ENCODE measurements at places on chromosomes 6 and 20. TPM values are rescaled to one million over a fixed set of nuclear protein-coding genes. Genes with fewer than 3 reads are reported as not detected.
A peak's percentile ranks its signal among the peaks of the same experiment; 100 is the strongest.

DNA sequence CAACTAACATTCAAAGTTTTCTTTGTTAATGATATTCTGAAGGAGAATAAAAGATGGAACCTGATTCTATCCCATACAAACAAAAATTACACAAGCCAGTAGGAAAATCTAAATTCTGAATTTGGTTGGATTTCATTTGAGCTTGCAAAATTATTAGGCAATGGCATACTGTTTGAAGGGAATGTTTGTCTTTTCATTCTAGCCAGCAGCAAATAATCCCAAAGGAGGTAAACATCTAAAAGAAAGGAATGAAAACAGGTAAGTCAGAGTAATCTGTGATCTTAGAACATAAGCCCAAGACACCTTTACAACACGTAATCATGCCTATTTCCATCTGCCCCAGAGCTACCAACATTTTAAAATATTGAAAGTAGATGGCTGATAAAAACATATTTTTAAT lies 482.1 kb upstream of the CITED2 start:
- DNase-seq, result no peak

- peak; percentile 44 for DNase-seq
These were observed 128.5 kb downstream of the HFE start for GRCh38 chr6:26215585-26216358.

- no peak for DNase-seq
These were observed 31.5 kb upstream of the SULF2 start for GRCh38 chr20:47816487-47817451.

GRCh38 chr6:143973097-143973966 lies 34.7 kb downstream of the PLAGL1 start:
- no peak for DNase-seq

DNA sequence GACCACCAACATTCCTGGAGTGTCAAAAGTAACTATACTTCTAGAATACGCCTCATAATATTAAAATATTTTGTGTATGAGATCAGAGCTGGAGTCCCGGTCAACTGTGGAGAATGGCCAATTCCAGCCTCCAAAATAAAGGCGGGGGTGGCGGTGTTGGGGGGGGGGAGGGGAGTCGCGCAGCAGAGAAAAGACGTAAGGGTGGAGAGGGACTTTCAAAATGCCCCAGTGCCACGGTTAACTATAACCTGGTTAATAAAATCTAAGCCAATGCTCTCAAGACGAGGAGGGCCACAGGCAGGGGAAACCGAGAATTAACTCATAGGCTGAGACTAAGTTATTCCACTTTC lies 1.3 kb downstream of the NUP153 start:
- no peak for DNase-seq

DNA sequence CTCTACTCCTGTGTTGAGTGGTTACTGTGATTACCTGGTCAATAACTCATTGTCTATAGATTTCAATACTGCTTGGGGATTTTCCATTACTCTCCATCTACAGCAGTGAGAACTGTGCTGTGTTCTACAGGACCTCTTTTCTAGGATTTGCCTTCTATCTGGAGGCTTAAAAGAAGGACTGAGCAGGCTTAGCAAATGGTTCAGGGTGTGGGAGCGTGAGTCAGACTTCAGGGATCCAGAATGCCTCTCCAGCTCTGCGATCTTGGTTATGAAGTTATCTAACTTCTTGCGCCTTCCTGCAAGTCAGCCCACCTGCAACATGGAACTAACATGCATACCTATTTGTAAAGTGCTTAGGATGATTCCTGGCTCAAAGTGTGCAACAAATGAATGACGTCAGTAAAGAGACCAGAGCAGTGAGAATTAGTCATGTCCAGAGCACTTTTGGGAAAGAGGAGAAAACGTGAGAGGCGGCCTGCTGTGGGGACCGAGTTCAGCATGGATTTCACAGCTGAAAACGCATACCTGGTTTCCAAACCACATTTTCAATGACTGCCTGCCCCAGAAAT lies 610.1 kb upstream of the CDH4 start:
- no peak for DNase-seq

- no peak for DNase-seq
These were observed 18.1 kb downstream of the ADGRB3 start for GRCh38 chr6:68653074-68653705.

DNA sequence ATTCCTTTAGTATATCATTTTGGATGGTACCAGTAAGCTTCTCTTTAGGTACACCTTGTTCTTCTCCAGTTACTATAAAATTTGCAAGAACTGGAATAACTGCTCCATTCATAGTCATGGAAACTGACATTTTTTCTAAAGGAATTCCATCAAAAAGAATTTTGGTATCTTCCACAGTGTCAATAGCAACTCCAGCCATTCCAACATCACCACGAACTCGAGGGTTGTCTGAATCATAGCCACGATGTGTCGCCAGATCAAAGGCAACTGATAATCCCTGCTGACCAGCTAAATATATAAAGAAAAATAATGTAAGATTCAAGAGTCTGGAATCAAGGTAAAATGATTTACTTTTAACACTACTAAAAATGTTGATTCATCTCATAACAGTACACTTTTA lies 5.3 kb downstream of the MMUT start:
- DNase-seq, result no peak

- DNase-seq, result no peak
These were observed 110.0 kb upstream of the PMEPA1 start for GRCh38 chr20:57819691-57820380.

DNA sequence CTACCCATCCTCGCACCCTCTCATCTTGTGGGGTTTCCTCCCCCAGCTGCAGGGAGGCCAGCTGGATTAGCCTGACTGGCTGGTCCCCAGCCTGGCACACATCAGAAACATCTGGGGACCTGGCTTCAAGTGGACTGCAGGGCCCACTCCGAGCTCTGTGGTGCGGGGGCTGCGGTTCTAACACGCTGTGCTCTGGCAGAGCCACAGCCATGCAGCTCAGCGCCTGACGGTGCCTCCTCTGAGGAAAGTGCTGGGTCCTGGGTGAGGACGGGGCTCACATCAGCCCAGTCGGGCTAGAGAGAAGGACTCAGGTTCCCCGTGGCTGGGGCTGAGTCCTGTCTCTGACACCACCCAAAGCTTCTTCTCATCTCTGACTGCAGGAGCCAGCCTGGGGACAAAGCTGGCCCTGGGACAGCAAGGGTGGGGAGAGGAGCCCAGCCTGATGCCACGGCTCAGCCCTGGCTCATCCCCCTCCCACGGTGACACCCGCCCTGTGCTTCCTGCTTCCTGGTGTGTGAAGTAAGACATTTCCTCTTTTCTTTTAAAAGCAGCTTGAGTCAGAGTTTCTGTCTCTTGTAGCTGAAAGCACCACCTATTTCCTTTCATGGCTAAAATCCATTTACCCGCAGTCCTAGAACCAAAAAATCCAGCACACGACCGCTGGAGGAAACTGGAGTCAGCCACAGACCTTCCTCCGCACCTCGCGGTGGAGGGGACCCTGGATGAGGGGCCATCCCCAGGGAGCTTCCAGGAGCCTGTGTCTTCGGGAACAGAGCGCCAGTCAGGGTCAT lies 127.4 kb upstream of the AFDN start:
- DNase-seq, result peak; percentile 87

- DNase-seq, result no peak
These were observed 8.8 kb upstream of the HMGA1 start for GRCh38 chr6:34227761-34228421.

DNA sequence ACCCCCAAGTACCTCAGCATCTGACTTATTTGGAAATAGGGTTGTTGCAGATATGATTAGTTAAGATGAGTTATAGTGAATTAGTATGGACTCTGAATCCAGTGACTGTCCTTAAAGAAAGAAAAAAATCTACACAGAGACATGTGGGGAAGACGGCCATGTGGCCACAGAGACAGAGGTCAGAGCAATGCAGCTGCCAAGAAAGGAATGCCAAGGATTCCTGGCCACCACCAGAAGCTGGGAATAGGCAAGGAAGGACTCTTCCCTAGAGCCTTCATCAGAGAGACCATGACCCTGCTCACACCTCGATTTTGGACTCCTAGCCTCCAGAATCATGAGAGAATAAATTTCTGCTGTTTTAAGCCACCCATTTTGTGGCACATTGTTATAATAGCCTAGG lies 81.8 kb downstream of the FYN start:
- no peak for DNase-seq

DNA sequence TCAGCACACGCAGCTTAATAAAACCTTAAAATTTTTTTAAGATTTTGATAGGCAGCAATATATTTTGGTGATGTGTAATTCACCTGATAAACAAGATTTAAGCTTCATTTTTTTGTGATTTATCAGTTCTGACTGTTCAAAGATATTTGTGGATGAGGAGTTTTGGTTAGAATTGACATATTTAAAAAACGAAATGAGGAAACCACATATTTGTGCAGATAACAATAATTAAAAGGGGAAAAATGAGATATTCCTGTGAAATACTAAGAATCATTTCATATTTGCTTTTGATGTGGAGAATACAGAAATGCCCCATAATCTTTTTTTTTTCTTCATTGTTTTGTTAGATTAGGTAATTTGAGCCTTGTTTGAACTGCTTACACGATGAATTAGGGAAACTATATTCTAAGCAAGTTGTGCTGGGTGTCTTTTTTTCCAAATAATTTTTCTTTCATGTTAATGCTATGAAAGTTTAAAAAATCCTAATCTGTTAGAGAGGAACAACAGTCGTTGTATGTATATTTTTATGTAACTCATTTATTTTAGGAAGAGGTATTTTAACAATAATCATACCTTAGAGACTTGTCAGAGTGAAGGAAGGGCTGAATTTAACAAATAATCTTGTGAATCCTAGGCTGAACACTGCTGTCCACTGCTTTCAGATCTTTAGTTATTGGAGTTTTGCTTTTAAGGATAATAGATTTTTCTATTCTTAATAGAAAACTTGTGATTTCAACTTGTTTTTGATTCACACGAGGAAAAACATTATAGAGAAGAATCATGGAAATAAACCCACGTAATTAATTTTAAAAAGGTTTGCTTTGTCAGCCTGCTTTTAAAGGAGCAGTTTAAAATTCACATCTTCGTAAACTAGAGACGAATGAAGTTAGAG lies 4.0 kb downstream of the ARID1B start:
- no peak for DNase-seq

- DNase-seq, result no peak
These were observed 42.2 kb downstream of the RFPL4B start for GRCh38 chr6:112389361-112389760.

DNA sequence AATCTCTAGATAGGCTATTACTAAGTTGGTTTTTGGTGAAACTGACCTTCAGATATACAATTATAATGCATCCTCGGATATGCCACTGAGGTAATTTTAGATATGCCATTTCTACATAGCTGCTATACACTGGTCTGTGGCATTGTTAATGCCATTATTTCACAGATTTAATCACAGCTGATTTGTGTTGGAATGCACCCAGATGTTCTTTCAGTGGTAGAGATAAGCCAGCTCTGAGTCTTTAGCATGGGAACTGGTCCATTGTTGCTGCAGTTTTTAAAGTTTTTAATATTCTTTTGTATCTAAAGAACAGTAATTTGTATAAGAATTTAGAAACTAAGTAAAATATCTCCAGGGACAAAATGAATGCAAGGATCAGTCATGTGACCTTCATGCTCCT lies 6.8 kb downstream of the TMX4 start:
- DNase-seq, result no peak

DNA sequence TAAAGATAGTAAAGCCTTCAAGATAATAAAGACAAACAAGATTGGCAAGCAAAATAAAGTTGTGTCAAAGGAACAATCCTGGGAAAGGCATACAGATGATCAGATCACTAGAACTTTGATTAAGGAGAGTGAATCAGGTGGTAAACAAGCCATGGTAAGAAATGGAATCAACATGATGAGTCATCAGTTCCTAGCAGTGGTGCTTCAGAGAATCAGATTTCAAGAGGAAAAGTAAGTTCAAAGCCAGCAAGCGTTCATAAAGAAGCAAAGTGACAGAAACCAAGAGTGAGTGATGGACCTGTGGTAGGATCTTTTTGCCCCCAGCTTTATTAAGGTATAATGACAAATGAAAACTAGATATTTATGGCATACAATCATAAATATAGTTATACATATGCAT lies 340.4 kb downstream of the TPBG start:
- DNase-seq, result no peak

- no peak for DNase-seq
These were observed 25.2 kb upstream of the MC3R start for GRCh38 chr20:56223352-56223751.

- DNase-seq, result no peak
These were observed 23.7 kb downstream of the EZR start for GRCh38 chr6:158795516-158795915.

GRCh38 chr6:45123023-45123422 lies 205.1 kb upstream of the RUNX2 start:
- no peak for DNase-seq

GRCh38 chr6:163955756-163956155 lies 541.2 kb downstream of the QKI start:
- DNase-seq, result no peak

DNA sequence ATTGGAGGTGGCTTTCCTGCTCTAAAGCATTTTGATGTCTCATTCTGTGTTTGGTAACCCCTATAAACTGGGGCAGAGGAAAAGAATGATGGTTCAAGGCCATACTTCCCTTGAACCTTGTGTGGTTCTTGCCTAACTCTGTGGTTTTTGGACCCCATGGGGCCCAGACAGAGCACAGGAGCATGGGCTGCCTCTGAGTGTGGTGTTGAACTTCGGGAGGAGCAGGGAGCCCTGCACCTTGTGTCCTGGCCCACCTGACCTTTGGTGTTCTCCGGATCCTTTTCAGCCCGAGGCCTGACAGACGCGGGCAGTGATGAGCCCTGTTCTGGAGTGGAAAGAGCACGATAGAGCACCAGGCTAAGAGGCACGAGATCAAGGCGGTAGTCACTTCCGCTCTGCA lies 18.8 kb downstream of the TMEM74B start:
- no peak for DNase-seq

DNA sequence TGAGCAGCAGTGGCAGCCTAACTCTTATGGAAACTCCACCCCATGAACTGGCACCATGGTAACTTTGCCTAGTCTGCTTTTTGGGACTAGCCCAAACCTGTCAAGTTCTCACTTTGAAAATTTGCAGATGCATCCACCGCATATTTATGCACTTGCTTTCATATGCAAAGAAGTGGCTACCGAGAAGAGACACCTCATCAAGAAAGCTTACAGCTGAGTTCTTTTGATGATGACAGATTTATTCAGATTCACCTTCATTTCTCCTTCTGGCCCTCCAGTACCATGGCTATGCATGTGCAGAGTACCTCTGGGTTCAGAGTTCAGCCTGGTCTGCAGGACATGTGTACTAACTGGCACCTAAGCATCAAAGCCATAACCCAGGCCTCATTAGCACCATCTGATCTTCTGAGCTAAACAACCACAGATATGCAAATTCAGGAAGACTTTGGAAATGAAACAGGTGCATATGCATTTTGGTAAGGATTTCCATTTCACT lies 154.3 kb upstream of the TENT5A start:
- no peak for DNase-seq

The POU5F1 gene
- total RNA-seq, result 0.48 TPM

The BTNL2 gene
- total RNA-seq, result not detected

The MAP7 gene
- total RNA-seq, result 1.3 TPM

The IYD gene
- total RNA-seq, result not detected

The CRIP3 gene
- 3.1 TPM for total RNA-seq

The ZSCAN23 gene
- 2.0 TPM for total RNA-seq

The NKX2-4 gene
- not detected for total RNA-seq

The C20orf141 gene
- not detected for total RNA-seq

The PPP1R3G gene
- not detected for total RNA-seq

The UST gene
- 0.74 TPM for total RNA-seq

The BPI gene
- total RNA-seq, result not detected

The ILRUN gene
- 51.4 TPM for total RNA-seq

Data from activated naive CD4-positive, alpha-beta T cell treated with anti-CD3 and anti-CD28 coated beads for 36 hours (primary cell).